Right forelimb (tissue), 1 donor: ENCODE measurements at places on chromosomes 5 and 9.

- no peak for DNase-seq
Measured at GRCh38 chr5:40669606-40670390, 9.9 kb upstream of the PTGER4 start.

DNA sequence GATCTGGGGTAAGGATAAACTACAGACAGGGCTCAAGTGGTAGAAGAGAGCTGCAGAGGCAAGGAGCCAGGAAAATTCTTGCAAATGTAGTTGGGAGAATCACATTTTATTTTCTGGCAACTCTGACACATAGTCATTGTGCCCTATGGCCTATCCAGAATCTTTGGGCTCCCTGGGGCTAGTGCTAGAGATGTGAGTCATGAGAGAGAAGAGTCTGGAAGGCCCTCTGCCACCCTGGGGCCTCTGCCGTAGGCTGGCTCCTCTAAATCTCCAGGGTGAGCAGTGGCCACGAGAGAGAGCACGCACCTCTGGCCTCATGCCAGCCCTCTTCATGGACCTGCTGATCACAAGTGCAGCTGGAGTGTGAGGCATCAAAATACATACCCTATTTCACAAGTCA is 74.3 kb upstream of the SSBP2 start:
- no peak for DNase-seq

GRCh38 chr5:45796959-45797553 is 100.9 kb upstream of the HCN1 start:
- DNase-seq: no peak

DNA sequence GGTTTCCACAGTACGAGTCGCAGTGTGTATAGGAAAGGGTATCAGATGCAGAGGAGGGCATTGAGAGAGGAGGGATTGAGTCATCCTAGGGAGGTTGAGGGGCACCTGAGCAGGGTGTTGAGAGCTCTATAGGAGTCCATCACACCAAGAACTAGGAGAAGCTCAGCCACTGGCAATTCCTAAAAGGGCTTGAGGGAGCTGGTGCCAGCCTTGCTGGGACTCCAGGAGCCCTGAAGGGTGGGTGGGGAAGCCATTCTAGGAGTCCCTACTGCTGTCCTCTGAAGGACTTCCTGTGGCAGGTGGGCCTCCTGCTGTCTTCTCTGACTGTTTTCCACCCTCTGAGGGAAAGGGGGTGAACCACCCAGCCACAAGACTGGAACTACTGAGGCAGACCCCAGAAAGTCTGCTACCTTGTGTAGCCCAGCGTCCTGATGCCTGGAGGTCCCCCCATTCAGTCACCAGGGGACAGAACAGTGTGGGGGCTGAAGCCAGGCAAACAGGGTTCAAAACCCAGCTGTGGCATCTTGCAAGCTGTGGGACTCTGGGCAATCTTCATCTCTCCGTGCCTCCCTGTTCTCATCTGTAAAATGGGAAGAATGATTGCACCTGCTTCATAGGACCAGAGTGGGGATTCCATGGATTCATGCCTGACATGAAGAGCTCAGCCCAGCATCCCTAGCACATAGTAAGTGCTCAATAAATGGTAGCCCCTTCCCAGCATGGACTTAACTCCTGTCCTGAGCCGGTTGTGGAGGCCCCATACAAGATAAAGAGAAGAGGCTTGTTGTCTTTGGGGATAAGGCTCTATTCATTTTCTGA is 149.5 kb downstream of the C9orf50 start:
- DNase-seq: no peak

DNA sequence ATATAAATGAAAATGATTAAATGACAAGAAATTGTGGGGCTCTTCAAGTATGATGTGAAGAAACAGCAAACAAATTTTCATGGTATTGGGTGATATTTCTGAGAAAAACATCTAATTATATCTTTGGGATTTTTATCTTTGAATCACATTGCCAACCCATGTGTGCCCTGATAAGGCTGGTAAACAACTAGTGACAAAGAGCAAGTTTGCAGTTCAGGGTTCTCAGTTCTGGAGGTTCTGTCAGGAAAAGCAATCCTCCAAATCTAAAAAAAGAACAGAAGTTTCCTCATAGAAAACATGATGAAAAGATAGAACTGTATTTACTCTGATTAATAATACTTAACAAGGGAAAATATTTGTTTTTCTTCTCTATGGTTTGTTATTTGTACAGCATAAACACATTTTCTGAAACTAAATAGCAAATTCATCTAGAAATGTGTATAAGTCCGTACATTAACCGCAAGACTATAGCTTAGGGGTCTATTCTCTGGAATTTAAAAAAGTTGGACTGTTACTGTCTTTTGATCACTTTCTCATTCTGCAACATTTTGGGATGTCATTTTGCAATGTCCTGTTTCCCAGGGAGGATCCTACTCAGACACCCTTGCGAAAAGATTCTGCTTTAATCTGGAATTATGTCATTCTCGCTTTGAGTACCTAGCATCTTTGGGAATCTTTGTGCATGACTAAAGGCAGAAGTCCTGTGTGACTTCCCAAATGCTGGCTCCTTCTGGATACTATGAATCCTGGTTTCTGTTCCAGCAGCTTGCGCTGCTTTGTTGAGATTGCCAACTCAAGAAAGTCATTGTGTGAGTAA is 308.5 kb downstream of the ADGRV1 start:
- no peak for DNase-seq

- no peak for DNase-seq
Measured at GRCh38 chr5:43073597-43074546, 33.8 kb upstream of the ANXA2R start.

DNA sequence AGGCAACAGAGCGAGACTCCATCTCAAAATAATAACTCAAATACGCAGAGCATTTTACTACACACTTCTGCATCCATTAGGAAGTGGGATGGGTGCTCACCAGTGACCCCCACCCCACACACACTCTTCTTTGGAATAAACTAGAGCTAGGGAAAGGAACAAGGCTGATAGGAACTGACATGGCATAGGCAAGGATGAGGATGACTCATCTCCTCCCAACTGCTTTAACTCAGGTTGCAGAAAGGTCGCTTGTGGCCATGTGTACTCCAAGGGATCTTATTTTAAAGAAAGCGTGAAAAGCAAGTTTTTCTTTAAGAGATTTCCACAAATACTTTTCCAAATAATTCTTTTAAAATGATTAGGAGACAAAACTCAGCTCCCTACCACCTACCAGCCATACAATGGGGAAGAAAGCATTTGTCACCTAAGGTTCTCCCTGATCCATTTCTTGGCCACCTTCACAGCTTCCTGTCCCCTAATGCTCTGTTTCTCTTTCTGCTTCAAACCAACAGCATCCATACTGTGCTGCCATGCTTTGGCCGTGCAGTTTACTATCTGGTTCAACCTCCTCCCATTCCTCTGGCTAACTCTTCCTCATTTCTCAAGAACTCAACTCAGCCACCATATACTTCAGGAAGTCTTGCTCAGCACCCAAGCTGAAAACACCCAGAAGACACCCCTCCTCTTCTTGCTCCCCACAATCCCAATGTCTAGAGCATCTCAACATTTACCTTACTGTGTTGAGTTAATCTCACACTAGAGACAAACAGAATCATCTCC is 211.9 kb downstream of the ACTL7B start:
- DNase-seq: no peak

- DNase-seq: no peak
Measured at GRCh38 chr5:38267372-38267771, 9.0 kb downstream of the EGFLAM start.

- DNase-seq: no peak
Measured at GRCh38 chr5:616484-617039, 4.4 kb downstream of the CEP72 start.

GRCh38 chr5:170100066-170100943 is 5.4 kb upstream of the FOXI1 start:
- DNase-seq: peak; percentile 92

DNA sequence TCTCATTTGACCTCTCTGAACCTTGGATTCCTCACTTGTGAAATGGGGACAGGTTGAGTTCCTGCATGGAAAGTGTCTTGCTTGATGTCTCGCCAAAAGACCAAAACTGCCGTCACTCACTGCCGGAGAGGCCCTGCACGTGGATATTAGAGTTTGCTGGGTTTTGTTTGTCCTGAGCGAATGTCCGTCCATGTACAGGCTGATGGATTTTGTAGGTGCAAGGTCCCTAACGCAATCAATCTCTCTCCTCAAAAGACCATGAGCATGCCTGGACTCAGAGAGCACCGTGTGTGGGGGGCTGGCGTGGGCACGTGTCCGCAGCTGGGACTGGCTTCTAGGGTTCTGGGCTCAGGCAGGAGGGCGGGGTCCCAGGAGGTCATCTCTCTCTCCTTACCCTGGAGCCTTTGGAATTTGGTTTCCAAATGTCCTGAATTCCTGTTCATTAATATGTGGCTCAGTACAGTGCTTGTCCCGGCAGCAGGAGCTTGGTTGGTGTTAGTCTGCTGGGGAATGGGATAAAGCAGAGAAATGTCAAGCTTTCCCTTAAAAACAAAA is 146.0 kb upstream of the IER5L start:
- DNase-seq: peak; percentile 33

GRCh38 chr5:120600639-120601038 is 136.5 kb downstream of the PRR16 start:
- no peak for DNase-seq
